ENCODE measurements at places on chromosomes 2 and 18. TPM values are rescaled to one million over a fixed set of nuclear protein-coding genes. Genes with fewer than 3 reads are reported as not detected.

KIAA2012 gene
- total RNA-seq, result not detected

DNA sequence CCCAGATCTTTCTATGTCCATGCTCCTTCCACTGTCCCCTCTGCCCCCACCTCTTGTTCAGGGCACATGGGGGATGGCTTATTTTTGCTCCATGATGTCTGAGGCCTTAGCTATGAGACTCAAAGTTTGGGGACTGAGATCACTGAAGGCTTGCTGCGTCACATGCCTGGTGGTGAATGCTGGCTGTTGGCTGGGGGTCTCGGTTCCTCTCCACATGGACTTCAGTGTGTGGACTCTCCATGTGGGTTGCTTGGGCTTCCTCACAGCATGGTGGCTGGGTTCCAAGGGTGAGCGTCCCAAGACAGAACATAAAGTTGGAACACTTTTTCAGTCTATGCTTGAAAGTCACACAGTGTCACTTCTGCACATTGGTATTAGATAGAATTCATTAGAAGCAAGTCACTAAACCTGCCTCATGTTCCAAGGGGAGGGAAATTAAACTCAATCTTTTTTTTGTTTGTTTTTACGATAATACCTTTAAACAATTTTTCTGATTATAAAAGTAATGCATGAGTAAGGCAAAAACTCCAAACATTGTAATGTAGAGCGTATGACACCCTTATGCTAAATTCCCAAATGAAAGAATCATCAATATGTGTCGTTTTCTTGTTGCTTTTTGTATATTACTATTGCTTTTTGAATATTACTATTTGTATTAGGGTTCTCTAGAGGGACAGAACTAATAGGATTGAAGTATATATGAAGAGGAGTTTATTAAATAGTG, 111.7 kb downstream of the MYCN start:
- no peaks in the 10 kb centered on the region for H3K36me3 ChIP-seq
- no peak overlapping the region for H3K27ac ChIP-seq
- no peak for DNase-seq
- H3K4me3 ChIP-seq, result no peak overlapping the region

GRCh38 chr2:240481720-240482119, 46.3 kb downstream of the GPC1 start:
- no peak overlapping the region for H3K27ac ChIP-seq
- H3K4me3 ChIP-seq, result no peak overlapping the region

DNA sequence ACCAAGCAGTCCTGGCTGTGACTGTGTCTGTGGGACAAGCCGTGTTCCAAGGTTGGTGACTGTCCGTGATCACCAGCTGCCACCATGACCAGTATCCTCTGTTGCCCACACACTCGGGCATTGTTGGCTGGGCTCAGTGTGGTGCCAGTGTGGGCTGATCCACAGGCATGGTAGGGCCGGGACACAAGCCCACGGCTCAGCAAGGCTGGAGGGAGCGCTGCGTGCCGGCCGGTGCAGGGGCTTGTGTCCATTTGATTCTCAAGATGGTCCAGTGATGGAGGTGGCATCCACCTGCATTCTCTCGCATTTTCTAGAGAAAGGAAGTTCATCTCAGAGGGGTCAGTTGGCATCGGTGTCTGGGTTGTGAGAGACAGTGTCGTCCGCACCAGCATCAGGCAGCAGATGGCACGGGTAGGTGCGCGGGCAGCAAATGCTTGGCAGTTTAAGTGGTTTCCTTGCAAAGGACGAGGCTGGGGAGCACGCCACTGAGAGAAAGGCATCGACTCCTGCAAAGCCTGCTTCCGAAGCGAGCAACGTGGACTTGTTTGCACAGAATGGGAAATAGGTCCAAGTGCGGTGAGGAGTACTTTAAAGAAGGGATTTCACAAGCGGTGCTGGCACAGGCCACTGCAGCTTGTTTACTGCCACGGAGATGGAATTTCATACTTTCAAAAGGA, 20.9 kb downstream of the TWIST2 start:
- no peak overlapping the region for H3K27ac ChIP-seq
- H3K4me3 ChIP-seq, result no peak overlapping the region

DNA sequence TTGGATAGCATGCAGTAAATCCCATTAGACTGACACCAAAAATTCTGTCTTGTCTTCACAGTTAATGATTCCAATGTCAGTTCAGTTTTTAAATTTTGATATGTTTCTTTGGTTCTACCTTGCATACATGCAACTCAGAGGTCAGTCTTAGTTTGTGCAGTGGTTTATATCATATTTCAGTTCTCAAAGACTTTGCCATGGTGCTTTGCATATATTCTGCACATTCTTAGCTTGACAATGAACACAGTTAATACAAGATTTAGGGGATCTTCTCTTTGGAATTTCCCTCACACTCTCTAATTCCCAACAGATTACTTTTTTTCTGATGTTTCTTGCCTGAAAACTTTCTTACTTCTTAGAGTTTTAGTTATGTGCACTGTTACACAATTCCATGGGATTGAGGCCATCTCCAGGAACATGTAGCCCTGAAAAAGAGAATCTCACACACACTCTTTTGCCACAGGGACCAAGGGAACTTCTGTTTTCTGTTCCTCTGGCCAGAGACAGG, 17.3 kb downstream of the NOL4 start:
- H3K27me3 ChIP-seq, result no peaks in the 10 kb centered on the region
- no peak overlapping the region for H3K4me3 ChIP-seq
- no peak overlapping the region for H3K27ac ChIP-seq
- no peaks in the 10 kb centered on the region for H3K36me3 ChIP-seq
- DNase-seq, result no peak
- no peaks in the 10 kb centered on the region for H3K4me1 ChIP-seq

DNA sequence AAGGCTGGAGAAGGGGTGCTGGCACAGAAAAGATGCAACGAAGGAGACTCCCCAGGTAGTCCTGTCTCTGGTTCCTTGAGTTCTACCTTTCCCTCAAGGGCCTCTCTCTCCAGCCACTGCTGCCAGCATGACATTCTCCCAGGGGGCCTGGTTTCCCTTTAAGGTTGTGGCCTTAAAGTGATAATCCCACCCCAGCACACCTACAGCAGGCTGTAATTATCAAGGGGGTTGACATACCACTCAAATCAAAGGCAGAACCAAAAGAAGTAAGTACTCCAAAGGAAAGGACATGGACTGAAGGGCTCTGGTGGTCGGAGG, 127.4 kb upstream of the MSH6 start:
- H3K27me3 ChIP-seq, result peaks cover 65% of the 10 kb centered on the region
- no peak overlapping the region for H3K4me3 ChIP-seq

ANKRD29 gene
- not detected for total RNA-seq

AMER3 gene
- not detected for total RNA-seq

GRCh38 chr2:70475266-70475665, 78.4 kb downstream of the TGFA start:
- no peaks in the 10 kb centered on the region for H3K36me3 ChIP-seq
- H3K27ac ChIP-seq, result no peak overlapping the region
- peaks cover 22% of the 10 kb centered on the region for H3K27me3 ChIP-seq
- DNase-seq, result no peak

CFAP65 gene
- not detected for total RNA-seq

MALL gene
- total RNA-seq, result 0.24 TPM

MYCN gene
- not detected for total RNA-seq

GRCh38 chr2:213004197-213004821, 147.1 kb downstream of the IKZF2 start:
- H3K4me1 ChIP-seq, result no peaks in the 10 kb centered on the region
- no peaks in the 10 kb centered on the region for H3K36me3 ChIP-seq
- no peak overlapping the region for H3K27ac ChIP-seq
- no peaks in the 10 kb centered on the region for H3K27me3 ChIP-seq
- no peak overlapping the region for H3K4me3 ChIP-seq

GRCh38 chr18:24474406-24474805, 14.0 kb downstream of the HRH4 start:
- no peak overlapping the region for H3K27ac ChIP-seq
- H3K36me3 ChIP-seq, result no peaks in the 10 kb centered on the region

GRCh38 chr2:108927936-108928659, 60.9 kb downstream of the EDAR start:
- no peaks in the 10 kb centered on the region for H3K36me3 ChIP-seq
- H3K4me1 ChIP-seq, result no peaks in the 10 kb centered on the region
- H3K27me3 ChIP-seq, result peaks cover 85% of the 10 kb centered on the region

GRCh38 chr2:240620859-240621258, 4.4 kb upstream of the GPR35 start:
- no peak overlapping the region for H3K27ac ChIP-seq
- no peak for DNase-seq
- no peak overlapping the region for H3K4me3 ChIP-seq
- H3K27me3 ChIP-seq, result no peaks in the 10 kb centered on the region
- H3K36me3 ChIP-seq, result no peaks in the 10 kb centered on the region

GRCh38 chr2:232632904-232633412, 446 bp upstream of the EFHD1 start:
- H3K4me1 ChIP-seq, result no peaks in the 10 kb centered on the region
- peak overlapping the region; percentile 48 for H3K4me3 ChIP-seq
- peak; percentile 16 for DNase-seq
- no peak overlapping the region for H3K27ac ChIP-seq

TM4SF20 gene
- total RNA-seq, result not detected

PPP4R3B gene
- total RNA-seq, result 43.6 TPM

UBE2F gene
- total RNA-seq, result 53.0 TPM

- H3K27ac ChIP-seq, result no peak overlapping the region
- no peaks in the 10 kb centered on the region for H3K4me1 ChIP-seq
- H3K4me3 ChIP-seq, result no peak overlapping the region
- no peaks in the 10 kb centered on the region for H3K27me3 ChIP-seq
- H3K36me3 ChIP-seq, result peaks cover 92% of the 10 kb centered on the region
- DNase-seq, result no peak
Observed at GRCh38 chr2:86143307-86143706, 37.3 kb downstream of the PTCD3 start.

DNA sequence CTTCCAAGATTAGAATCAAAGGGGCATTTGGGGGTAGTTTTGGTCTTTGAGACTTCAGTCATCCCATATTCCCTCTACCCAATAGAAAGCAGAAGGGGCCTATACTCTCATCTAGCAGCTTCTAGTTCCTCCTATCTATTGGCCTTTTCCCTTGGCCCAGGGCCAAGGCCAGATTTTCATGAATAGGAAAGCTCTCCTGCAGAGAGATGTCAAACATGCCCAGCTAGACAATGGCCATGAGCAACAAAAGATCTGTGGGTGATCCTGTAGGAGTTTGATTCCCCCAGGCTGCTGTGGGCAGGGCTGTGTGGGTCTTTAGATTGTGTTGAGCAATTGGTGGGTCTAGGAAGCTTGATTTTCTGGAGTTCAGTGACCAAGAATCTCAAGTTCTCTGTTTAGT, 2.9 kb upstream of the ADCYAP1 start:
- peaks cover 40% of the 10 kb centered on the region for H3K27me3 ChIP-seq
- no peak overlapping the region for H3K27ac ChIP-seq
- no peak overlapping the region for H3K4me3 ChIP-seq

CNGA3 gene
- not detected for total RNA-seq

DNA sequence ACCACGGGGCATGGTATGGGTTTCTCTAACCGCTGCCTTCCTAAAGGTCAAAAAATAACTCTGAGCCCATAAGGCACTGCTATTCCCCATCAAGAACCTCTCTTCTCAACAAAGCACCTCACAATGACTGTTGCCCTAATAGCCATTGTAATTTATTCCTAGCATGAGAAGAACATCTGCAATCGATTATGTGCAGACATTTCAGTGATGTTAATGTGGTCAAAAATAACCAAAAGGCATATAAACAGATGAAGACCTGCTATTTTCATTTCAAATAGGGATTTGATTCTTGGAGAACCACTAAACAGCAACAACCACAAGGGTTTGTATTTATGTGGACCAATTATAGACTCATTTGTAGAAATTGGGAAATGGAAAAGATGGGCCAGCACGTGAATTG, 356.6 kb downstream of the FBXO15 start:
- H3K27me3 ChIP-seq, result no peaks in the 10 kb centered on the region
- no peak overlapping the region for H3K27ac ChIP-seq
- DNase-seq, result no peak
- H3K4me1 ChIP-seq, result no peaks in the 10 kb centered on the region

FAP gene
- total RNA-seq, result not detected

- DNase-seq, result no peak
- no peaks in the 10 kb centered on the region for H3K27me3 ChIP-seq
- no peak overlapping the region for H3K27ac ChIP-seq
- no peaks in the 10 kb centered on the region for H3K4me1 ChIP-seq
- H3K36me3 ChIP-seq, result no peaks in the 10 kb centered on the region
Observed at GRCh38 chr18:72460210-72460680, 83.9 kb downstream of the CBLN2 start.

BOLL gene
- total RNA-seq, result 0.11 TPM

LOXHD1 gene
- total RNA-seq, result not detected

GRCh38 chr2:222572264-222572721, 83.6 kb downstream of the FARSB start:
- H3K4me3 ChIP-seq, result no peak overlapping the region
- DNase-seq, result no peak
- H3K27ac ChIP-seq, result peak overlapping the region; percentile 50
- peaks cover 70% of the 10 kb centered on the region for H3K36me3 ChIP-seq
- no peaks in the 10 kb centered on the region for H3K27me3 ChIP-seq

CIAO1 gene
- total RNA-seq, result 94.3 TPM

DNA sequence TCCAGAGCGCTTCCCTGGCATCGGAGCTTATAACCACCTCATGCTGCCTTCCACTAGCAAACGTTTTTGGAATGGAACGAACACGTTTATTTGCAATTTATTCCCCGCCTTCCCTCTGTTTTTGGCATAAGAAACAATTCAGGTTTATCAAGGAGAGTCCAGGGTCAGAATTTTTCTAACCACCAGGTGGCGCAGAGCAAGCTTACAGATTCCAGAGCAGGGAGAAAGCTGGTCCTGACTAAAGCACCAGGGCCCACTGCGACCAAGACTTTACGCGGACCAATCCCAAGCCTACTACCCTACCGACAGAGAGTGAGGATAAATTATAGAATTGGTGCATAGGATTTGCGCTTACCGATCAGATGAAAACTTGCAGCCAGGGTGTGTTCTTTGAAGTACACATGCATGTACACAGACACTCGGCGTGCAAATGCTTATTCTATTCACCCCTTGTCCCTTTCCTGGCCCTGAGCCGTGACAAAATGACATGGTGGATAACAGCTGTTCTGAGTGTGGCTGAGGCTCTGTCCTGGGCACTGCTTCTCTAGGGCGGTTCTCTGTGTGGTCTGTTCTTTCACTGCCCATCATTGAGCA, 34.7 kb downstream of the NAPG start:
- H3K27ac ChIP-seq, result no peak overlapping the region
- no peaks in the 10 kb centered on the region for H3K27me3 ChIP-seq
- DNase-seq, result peak; percentile 73
- H3K36me3 ChIP-seq, result peaks cover 8% of the 10 kb centered on the region
- peaks cover 11% of the 10 kb centered on the region for H3K4me1 ChIP-seq

TEX51 gene
- not detected for total RNA-seq

- H3K27ac ChIP-seq, result no peak overlapping the region
- DNase-seq, result no peak
- H3K27me3 ChIP-seq, result no peaks in the 10 kb centered on the region
- H3K4me1 ChIP-seq, result peaks cover 13% of the 10 kb centered on the region
- no peak overlapping the region for H3K4me3 ChIP-seq
Observed at GRCh38 chr18:35969676-35970075, 2.8 kb upstream of the RMP24 start.

All from K562 (cell line).